Stimulated activated CD4-positive, alpha-beta T cell treated with anti-CD3 and anti-CD28 coated beads, Interleukin-1b, Interleukin-23, amount 100 ng/mL, for 1 hour (primary cell): ENCODE measurements at places on chromosomes 7 and 10.

GRCh38 chr10:104767745-104768144, 126.7 kb downstream of the SORCS3 start:
- no peak for DNase-seq

GRCh38 chr10:115662422-115662821, 569.3 kb downstream of the ATRNL1 start:
- no peak for DNase-seq

DNA sequence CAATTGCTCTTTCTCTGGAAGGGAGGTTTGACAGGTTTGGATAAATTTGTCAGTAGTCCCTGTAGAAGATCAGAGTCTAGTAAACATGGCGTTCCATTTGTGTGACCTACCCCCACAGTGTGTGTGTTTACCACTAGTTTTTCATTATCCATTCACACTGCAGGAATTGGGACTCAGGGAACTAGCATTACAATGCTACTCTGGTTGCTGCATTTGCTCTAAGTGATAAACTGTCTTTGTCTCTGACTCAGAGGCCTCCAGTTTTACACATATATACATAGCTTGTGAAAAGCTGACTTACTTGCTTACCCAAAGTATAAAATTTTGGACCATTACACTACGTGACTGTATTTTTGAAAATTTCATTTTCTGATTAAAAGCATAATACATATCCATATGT, 1604.0 kb downstream of the REEP3 start:
- no peak for DNase-seq

- no peak for DNase-seq
Measured at GRCh38 chr7:24341691-24342413, 57.9 kb downstream of the NPY start.

DNA sequence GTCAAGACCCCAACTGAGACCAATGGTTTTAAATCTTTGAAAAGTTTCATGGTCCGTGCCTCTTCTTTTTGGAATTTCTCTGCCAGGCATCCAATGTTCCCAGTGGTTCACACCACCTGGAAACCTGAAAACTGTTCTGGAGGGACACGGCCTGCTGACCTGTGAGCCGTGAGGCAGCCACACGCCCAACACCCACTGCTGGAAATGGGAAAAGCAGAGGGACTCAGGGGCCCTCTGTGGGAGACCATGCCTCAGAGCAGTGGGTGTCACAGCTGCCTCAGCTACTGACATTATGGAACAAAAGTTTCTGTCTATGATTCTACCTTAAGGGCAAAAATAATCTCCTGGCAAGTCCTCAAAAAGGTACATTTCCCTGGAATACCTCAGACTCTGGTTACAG, 70.4 kb upstream of the VIPR2 start:
- no peak for DNase-seq
